Stimulated activated CD8-positive, alpha-beta memory T cell treated with anti-CD3 and anti-CD28 coated beads, Interleukin-15, amount 100 ng/mL, for 48 hours (primary cell): ENCODE measurements at places on chromosomes 2 and 18.

GRCh38 chr2:197433780-197434438, 919 bp downstream of the SF3B1 start:
- no peak for DNase-seq

GRCh38 chr18:69408522-69408921, 7.8 kb downstream of the DOK6 start:
- no peak for DNase-seq

- DNase-seq, result no peak
Observed at GRCh38 chr2:61855318-61855613, 1.4 kb upstream of the FAM161A start.

- DNase-seq, result no peak
Observed at GRCh38 chr18:55778788-55779690, 191.0 kb upstream of the TCF4 start.

- no peak for DNase-seq
Observed at GRCh38 chr2:74702001-74702715, 48.1 kb downstream of the SEMA4F start.

DNA sequence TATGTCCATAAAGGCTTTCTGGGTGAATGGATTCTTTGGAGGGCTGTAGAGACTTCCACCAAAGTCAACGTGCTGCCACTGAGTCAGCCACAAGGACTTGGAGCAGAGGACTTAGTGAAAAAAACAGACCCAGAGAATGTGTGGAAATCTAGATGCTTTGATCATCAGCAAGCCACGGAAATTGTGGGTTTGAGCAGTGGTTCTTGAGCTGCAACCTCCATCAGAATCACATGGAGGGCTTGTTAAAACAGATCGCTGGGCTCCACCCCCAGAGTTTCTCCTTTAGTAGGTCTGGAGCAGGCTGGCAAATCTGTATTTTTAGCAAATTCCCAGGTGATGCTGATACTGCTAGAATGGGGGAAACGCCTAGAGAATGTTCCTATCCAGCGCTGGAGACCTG, 95.3 kb downstream of the RBM43 start:
- no peak for DNase-seq
